Kidney glomerular epithelial cell (primary cell): ENCODE measurements at places on chromosomes 7 and 10.

GRCh38 chr10:97718178-97718577 lies 4.6 kb downstream of the MARVELD1 start:
- no peak for DNase-seq

DNA sequence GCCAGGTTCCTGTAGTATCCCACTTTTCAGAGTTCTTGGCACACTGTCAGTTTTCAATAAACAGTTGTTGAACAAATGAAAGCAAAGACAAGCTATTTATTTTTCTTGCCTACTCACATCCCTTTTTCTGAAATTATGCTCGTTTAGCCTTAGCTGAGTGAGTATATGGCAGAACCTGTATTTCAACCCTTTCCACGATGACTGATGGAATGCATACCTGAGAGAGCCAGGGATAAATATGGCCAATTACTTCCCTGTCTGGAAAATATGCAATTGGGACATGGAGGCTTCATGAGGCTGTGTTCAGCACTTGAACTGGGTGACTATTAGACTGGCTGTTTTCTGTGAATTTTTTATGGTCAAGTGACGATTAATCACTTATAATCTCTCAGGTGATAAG lies 144.5 kb upstream of the POT1 start:
- DNase-seq: no peak

- DNase-seq: no peak
Measured at GRCh38 chr7:150311711-150312110, 11.4 kb upstream of the LRRC61 start.

DNA sequence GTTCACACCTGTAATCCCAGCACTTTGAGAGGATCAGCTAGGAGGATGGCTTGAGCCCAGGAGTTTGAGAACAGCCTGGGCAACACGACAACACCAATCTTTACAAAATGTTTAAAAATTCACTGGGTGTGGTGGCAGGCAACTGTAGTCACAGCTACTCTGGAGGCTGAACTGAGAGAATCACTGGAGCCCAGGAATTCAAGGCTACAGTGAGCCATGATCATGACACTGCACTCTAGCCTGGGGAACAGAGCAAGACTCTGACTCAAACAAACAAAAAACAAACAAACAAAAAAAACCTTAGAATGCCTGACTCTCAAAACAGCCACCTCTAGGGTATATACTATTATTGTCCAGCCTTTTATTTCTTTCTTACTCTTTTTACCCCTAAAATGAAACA lies 56.5 kb upstream of the PAPSS2 start:
- DNase-seq: no peak

GRCh38 chr7:154186811-154187210 lies 134.6 kb downstream of the DPP6 start:
- DNase-seq: no peak

DNA sequence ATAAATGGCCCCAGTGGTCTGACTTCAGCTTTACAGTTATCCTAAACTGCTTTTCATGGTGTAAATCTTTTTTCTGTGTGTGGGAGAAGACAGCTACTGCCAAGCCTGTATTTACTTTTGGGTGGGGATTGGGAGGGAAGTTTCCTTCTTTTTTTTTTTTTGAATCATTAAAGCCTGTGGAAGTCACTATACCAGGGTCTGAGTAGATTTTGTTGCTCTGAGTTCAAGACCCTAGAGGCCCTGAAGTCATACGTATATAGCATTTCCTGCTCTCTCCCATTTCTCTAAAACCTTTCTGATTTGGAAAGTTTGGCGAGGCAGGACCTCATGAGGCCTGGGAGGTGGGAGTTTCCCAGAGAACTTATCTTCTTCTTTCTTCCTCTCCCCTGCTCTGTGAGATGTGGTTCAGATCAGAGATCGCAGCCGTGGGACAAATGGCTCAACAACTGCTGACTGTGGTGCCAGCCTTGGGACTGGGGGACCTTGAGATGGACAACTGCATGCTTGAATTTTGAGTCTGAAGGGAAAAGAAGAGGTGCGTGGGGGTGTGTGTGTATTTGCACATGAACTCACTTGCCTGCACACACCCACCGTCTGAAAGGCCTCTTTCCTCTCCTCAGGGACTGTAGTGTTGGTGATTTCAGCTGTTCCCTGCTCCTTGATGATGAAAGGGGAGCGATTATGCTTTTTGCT lies 18.1 kb downstream of the LRMDA start:
- DNase-seq: no peak

GRCh38 chr7:43850348-43851116 lies 18.8 kb downstream of the MRPS24 start:
- DNase-seq: no peak

- DNase-seq: no peak
Measured at GRCh38 chr10:88705958-88706357, at the start of gene LIPK. Gene LIPK (plus strand): TSS chr10:88706249. CDS start chr10:88724544, 18,295 bp downstream.

- no peak for DNase-seq
Measured at GRCh38 chr10:114311023-114311422, 72.0 kb downstream of the VWA2 start.

GRCh38 chr10:86367152-86367951 lies 757 bp upstream of the GRID1 start:
- no peak for DNase-seq

- DNase-seq: no peak
Measured at GRCh38 chr7:90227259-90227658, 15.7 kb downstream of the STEAP2 start.

GRCh38 chr10:59968705-59969104 lies 62.3 kb upstream of the CCDC6 start:
- DNase-seq: no peak

DNA sequence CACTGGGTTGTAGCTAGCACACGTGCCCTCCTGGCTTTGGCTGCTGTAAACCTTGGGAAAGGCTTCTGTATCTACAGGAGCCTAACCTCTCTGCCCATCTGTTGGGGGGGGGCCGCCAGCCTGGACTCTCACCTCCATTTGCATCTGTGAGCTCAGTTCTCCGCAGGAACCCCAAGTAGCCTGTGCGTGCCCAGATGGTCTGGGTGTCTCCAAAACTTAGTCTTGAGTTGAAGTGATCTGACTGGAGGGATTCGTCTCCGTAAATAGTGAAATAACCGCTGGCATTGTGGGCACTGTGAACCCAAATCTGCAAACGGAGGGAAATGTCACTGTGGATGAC lies 147.9 kb downstream of the ZMYND11 start:
- no peak for DNase-seq

DNA sequence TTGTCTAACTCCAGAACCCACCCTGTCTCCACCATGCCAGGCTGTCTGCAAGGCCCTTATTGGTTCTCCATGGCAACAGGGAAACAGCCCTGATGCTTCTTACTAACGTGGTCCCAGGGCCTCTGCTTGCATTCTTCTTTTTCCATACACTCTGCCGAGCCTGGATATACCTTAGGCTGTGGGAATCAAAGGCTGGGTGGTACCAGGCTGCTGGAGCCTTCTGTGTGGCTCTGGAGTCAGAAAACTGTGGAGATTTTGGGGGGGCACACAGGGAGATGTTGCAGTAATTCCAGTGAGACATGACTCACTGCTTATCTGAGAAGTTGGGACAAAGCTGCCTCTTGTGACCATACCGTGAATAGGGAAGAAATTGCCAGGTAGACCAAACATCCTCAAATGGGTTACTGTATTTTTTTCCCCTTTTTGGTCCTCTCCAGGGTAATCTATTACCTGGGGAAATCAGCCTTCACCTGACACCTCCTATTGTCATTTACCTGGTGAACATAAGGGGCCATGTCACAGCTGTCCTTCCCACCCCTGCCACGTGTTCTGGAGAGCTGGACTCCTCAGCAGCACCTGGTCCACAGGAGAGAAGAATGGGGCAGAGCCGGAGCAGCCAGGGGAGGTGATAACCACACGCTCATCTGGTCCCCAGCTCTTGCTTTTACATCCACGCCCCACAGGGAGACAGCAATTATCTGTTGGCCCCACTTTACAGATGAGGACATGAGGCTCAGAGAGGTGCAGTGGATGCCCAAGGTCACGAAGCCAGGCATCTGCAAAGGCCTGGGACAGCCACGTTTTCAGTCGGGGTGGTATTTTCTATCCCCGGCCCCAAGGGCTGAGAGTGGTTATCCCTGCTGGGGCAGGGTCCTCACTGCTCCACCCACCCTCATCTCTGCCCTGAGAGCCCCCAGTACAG lies 4.6 kb downstream of the CHST3 start:
- peak; percentile 27 for DNase-seq

DNA sequence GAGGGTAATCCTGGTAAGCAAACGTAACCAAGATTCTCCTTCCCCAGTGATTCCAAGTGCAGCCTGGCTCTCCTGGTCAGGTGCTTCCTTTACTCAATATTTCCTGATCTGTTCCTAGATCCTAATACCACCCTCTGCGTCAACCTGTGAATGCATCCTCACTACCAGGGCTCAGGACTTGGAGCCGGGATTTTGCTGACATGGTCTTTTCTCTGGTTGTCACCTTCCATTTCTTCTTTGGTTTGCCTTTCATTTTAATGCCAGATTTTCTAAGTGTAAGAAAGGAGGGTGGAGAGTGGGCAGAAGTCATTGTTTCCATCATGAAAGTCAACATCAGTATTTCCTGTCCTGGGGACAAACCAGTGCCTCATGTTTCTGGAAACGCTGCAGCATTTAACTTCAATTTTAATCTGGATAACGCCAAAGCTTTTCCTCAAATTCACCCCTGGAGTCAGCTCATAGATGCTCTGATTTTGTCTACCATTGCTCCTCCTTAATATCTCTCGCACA lies 210.4 kb upstream of the ZNF32 start:
- no peak for DNase-seq

DNA sequence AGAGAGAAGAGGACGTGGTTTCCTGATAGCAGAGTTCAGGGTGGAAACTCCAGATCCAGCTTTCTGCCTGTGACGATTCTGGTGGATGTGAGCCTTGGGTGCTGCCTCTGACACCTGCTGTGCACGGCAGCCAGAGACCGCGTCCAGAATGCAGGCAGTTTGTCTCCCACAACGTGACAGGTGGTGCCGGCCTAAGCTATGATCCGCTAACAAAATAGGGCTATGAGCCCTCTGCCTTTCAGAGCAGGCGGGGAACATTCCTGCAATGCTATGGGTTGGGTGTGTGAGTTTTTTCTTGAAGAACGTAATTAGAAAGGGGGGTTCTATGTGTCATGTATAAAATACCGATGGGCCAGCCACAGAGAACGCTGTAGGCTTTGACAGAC lies 297.3 kb upstream of the PRKCQ start:
- no peak for DNase-seq

- no peak for DNase-seq
Measured at GRCh38 chr7:2008101-2008935, 224.4 kb downstream of the MAD1L1 start.

GRCh38 chr7:81990395-81990794 lies 220.5 kb upstream of the HGF start:
- peak; percentile 44 for DNase-seq

DNA sequence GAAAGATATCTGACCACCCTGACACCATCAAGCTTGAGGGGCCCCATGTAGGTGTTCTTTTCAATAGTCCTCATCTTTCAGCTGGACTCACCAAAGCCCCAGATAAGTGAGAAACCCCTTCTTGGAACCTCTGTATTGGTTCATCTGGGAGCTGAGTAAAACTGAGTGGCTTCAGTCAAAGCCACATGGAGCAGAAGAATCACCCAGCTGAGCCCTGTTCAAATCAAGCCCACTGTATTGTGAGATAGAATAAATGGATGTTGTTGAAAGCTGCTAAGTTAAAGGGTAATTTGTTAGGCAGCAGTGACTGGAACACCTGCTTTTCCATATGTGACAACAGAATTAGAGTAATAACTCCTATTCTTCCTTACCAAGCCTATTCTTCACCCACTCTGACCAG lies 64.8 kb upstream of the SDK1 start:
- DNase-seq: no peak

DNA sequence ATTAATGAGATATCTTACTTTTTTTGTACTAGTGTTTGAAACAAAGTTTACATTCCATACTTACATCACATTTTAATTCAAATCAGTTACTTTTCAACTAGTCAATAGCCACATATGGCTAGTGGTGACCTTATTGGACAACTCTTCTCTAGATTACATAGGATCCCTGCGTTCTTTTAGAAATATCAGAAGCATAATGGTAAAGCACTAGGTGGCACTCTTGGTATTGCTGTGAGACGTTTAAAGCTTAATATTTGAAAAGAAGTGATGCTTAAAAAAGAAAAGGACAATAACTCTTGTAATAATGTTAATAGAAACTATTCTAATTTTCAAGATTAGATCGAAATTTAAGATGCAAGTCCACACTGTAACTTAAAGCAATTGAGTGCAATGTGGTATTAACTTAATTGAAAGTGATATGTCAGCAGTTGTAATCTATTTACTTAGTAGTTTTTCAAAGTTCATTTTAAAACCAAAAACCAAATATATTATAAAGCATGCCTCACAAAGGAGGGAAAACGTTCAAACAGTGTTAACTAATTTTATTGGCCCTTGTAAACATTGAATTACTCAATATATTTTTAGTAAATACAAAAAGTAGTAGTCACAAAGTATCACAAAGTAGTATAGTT lies 339.1 kb downstream of the ATRNL1 start:
- DNase-seq: no peak

- no peak for DNase-seq
Measured at GRCh38 chr10:127142856-127143255, 53.5 kb downstream of the INSYN2A start.

DNA sequence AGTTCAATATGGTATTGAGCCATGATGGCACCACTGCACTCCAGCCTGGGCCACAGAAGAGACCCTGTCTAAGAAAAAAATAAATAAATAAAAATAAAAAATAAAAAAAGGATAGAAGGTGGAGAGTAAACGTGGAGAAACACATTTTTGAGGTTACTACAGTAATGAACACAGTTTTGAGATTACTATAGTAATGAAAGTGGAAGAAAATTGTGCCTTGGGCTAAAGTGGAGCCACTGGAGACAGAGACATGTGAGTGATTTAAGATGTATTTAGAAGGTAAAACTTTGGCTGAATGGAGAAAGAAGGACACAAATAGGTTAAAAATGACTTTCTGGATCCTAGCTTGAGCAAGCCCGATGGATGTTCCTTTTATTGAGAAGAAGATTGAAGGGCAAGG lies 76.8 kb downstream of the HGF start:
- DNase-seq: no peak

GRCh38 chr7:24419511-24419910 lies 135.5 kb downstream of the NPY start:
- DNase-seq: no peak

DNA sequence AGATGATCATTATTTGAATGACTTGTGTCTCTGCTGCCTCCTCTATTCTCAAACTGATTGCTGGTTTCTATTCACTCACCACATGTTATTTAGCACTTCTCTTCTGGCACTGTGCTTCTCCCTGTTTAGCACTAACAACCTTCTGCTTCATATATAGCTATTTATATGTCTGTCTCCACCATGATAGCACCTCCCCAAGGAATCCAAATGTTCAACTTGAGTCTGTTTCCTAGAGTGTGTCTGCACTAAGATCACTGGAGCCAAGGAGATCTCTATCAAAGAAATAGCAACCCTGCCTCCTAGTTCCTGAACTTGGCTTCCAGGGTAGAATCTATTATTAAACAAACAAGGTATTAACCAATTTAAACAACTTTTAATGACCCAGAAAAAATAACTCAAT lies 104.5 kb downstream of the CYP26A1 start:
- no peak for DNase-seq

DNA sequence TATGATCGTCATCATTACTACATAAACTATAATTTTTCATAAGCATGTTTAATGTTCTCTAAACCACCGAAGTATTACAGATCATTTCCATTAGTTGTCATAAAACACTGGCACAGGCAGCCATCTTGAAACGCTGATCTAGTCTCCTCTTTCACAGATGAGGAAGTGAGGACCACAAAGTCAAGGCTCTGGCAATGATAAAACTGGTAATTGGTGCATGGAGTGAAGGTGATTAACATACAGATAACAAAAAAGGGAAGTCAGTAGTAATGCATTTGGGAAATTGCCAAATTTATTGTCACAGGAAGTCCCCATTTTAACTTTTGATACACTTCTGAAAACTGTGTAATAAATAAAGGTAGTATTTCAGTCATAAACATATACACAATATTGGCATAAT lies 49.3 kb downstream of the FBXL13 start:
- DNase-seq: no peak
